ENCODE measurements at places on chromosomes 6 and 20.

DNA sequence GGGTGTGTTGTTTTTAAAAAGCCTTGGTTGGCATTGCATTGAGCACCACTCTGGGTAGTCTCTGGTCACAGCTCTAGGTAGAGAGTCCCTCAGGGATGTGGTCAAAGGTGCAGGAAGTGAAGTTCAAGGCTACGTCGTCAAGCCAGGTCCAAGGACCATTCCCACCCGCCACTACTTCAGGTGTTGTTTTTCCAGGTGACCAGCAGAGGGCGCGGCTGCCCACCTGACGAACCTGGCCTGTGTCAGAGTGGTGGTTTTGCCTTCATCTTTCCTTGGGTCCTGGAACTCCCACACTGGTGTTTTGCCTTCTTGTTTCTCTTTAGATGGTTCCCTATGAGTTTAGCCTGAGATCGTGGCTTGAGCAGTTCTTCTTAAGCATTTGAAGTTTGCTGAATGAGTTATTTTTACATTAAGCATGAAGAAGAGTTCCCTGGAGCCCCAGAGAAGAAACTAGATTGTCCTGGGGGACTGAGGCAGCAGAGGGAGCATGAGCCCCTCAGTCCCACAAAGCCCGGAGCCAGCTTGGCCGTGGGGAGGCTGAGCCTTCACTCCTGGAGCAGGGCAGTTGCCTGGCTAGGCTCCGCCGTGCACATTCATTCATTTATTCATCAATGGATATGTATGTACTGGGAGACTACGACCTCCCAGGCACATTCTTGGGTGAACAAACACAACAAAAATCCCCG is 5.6 kb upstream of the PHACTR3 start:
- no peak for DNase-seq

GRCh38 chr20:35347011-35347410 is 54.8 kb upstream of the FAM83C start:
- no peak for DNase-seq

- DNase-seq = no peak
Observed at GRCh38 chr20:61998343-61999121, 67.1 kb downstream of the TAF4 start.

GRCh38 chr6:92510137-92510536 is 909.2 kb downstream of the EPHA7 start:
- no peak for DNase-seq

DNA sequence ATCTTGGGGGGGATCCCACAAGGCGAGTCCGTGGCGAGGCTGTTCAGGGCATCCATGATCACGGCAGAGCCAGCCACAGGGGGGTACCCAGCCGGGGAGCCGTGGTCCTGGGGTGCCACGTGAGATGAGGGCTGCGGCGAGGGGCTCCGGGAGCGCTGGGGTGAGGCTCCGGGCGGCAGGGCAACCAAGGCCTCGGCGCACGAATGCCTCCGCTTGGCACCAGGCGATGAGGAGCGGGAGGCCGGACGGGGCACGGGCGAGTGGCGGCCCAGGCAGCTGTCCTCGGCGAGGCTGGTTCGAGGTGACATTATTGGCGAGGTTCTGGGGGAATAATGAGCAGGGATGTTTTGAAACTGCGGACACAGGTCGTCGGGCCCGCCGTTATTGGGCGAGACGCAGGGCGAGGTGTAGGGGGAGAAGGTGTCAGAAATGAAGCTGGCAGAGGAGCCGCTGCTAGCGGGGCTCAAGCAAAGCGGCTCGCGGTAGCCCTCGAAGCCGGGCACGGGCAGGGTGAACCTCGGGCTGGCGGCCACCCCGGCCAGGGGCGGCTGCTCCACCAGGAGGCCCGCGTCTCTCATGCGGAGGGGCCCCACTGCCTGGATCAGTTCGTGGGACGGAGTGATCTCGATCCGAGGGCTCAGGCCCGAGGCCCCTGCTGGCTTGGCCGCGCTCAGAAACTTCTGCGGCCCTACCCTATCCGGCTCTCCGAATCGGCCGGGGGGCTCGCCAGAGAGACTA is 19.1 kb downstream of the NFATC2 start:
- DNase-seq = no peak

DNA sequence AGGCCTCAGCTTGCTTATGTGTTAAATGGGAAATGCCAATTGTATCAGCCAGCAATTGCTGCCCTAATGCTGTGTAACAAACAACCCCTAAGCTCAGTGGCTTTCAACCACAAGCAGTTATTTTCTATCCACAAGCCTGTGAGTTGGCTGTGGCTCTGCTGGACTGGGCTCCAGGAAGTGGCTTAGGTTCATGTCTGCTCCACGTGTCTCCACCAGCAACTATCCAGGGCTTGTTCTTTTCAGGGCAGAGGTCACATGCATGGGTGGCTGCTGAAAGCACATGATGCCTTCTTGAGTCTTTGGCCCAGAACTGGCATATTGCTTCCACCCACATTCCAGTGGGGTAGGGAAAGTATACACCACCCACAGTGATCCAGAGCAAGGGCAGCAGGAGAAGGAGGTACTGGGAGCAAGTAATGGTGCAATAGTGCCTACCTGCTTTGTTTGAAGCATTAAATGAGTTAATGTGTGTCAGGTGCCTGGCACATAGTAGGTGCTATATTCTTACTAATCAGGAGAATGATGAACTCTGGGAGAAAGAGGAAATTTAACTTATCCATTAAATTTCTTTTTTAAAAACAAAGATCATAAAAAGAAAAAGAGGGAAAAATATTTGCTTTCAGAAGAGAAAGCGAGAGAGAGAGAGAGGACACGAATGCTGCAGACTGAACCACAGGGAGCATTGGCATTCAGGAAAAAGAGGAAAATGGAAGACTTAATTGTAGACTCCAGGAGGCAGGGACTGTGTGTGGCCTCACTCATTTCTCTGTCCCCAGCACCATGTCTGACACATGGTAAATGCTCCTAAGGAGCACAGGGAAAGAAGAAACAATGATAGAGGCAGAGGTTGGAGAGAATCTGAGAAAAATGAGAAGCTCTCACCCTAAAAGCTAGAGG is 25.2 kb upstream of the RNF24 start:
- DNase-seq = no peak

All from activated CD4-positive, alpha-beta T cell treated with anti-CD3 and anti-CD28 coated beads, Interleukin-2, amount 50 U/mL, for 24 hours (primary cell).